ENCODE measurements at places on chromosomes 6 and 20.
A peak's percentile ranks its signal among the peaks of the same experiment; 100 is the strongest.

DNA sequence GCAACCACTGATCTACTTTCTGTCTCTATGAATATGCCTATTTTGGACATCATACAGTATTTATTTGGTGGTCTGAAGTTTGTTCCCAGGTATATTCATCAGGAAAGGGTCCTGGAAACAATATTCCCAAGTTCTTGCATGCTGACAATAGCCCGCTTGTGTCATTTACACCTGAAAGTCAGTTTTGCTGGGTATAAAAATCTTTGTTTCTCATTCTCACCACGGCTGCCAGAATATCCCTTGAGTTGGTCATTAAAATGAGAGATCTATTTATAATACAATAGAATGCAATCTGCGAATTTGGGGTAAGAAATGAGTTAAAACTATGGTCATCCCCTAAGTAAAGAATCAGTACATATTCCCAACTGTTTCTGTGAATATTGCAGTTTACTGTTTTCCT is 79.0 kb downstream of the MAN1A1 start:
- no peak for DNase-seq

DNA sequence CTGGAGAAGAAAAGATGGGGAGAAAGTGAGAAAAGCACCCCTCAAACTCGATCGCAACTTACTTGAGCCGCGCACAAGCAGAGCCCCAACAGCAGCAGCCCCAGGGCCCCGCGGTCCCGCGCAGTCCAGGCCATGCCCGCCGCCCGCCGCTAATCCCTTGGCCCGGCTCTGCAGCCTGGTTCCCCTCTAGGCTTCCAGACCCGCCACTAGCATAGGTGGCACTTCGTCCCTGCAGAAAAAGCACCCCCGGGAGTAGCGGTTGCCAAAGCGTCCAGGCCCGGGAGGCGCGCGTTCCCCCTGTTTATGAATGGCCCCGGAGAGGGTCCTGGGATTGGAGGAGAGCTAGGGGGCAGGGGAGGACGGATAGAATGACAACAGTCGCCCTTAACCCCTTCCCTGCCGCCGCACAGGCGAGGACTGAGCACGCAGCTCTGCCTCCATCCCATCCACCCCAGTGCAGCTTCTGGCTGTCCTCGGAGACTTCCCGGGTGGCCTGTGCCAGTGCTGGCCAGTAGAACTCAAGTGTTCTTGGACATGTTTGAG is 19.9 kb downstream of the COL9A1 start:
- DNase-seq = no peak

GRCh38 chr20:15700147-15700765 is 873.0 kb downstream of the KIF16B start:
- no peak for DNase-seq

DNA sequence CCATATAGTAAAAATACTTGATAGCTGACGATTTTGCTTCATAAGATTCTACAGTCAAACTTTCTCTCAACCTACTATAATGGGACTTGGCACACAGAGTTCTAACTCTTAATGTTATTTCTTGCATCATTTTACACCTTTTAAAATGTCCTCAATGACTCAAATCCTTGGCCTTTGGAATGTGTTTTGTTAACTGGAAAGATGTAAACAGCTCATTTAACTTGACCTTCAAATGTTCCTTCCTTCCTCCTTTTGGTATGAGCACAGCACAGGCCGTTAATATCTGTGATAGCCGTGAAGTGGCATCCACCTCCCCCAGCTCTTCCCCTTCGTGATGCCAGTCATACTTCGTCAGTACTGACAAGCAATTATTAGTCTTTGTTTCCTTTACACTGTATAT is 972.0 kb upstream of the CITED2 start:
- DNase-seq = no peak

GRCh38 chr6:17012421-17013225 is 89.2 kb upstream of the STMND1 start:
- DNase-seq = no peak

- no peak for DNase-seq
These were observed 3.7 kb downstream of the FBXO5 start for GRCh38 chr6:152979116-152979515.

DNA sequence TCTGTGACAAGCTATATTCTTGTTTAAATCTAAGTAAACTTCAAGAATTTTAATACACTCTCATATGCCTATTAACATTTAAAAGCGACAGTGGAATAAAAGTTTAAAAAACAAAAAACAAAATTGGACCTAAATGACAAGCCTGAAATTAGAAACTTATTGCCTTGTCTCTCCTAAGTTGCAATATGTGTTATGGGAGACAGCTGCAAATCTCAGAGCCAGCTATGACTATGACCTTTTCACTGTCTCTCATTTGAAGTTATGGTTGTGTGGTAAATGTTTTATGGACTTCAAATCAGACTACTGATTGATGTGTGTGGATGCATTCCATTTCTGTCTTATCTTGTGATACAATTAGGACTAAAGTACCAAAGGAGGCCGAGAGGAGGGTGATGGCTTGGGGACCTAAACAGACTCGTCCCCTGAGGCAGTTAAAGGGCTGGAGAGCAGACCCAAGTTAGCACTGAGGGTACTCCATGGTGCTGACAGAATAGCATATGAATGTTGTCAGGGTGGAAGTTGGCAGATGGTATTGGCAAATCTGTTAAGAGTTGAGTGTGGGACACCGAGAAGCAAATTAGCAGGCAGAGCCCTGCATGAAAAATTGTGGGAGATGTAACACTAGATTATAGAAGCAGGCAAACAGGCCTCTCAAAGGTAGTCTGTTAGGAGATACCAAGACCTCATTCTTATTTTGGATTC is 930.1 kb upstream of the MAN1A1 start:
- no peak for DNase-seq

GRCh38 chr6:166862287-166862977 is 93.9 kb downstream of the RNASET2 start:
- peak; percentile 70 for DNase-seq

GRCh38 chr20:12110711-12111110 is 193.0 kb downstream of the BTBD3 start:
- DNase-seq = no peak

GRCh38 chr6:132764370-132764769 is 6.7 kb upstream of the VNN2 start:
- no peak for DNase-seq

DNA sequence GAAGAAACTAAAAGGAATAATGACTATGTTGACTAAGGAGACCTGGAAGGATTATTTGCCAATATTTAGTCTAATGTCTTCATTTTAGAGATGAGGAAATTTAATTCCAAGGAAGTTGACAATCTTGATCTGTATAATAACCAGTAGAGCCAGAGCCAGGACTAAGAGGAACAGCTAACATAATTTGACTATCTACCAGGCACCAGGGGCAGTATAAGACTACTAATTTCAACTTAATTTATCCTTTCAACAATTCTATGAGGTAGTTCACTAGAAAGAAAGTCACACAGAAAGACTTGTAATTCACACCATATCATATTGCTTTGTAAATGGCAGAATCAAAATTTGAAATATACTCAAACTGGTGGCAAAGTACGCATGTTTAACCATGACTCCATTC is 273.0 kb upstream of the STXBP5 start:
- DNase-seq = no peak

GRCh38 chr6:73779943-73780342 is 83.9 kb downstream of the CD109 start:
- DNase-seq = no peak

DNA sequence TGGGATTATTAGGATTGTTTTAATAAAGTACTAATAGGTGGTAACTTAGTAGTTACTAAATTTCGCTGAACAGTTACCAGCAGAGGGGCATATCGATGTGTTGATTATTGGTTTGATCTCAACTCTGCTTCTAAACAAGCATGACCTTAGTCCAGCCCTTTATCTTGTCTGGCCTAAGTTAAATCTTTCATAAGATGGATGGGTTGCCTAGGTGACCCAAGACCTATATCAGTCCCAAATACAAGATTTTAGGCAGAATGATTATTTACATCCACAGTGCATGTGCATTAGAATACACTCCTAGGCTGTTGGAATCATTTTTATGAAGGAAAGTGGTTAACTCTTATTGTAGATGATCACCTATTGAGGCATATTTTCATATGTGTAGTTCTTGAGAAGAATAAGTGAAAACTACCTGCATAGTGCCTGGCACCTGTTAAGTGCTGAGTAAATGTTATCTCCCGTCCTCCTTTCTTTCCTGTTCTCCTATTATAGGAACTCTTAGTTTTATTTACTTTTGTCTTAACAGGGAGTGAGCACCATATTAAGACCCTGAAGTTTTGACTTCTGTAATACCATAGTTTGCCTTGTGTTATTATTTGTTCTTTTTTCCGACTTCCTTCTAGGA is 1.1 kb downstream of the HSF2 start:
- no peak for DNase-seq

DNA sequence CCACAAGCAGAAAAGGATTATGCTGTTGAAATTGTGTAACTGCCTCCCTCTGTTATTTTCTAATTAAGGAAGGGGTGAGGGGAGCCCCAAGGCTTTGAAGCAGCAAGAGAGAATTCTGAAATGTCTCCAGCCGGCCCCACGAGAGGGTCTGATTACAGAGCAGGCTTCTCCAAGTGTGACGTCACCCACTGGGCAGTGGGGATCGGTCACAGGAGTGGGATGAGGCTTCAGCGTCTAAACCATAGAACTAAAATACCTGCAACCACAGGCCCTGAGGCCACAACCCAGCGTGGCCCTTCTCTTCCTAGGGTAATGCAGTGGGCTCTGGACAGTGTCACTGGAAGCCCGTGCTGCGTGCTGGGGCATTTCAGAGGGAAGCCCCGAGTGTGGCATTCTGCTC is 38.6 kb upstream of the APCDD1L start:
- no peak for DNase-seq

DNA sequence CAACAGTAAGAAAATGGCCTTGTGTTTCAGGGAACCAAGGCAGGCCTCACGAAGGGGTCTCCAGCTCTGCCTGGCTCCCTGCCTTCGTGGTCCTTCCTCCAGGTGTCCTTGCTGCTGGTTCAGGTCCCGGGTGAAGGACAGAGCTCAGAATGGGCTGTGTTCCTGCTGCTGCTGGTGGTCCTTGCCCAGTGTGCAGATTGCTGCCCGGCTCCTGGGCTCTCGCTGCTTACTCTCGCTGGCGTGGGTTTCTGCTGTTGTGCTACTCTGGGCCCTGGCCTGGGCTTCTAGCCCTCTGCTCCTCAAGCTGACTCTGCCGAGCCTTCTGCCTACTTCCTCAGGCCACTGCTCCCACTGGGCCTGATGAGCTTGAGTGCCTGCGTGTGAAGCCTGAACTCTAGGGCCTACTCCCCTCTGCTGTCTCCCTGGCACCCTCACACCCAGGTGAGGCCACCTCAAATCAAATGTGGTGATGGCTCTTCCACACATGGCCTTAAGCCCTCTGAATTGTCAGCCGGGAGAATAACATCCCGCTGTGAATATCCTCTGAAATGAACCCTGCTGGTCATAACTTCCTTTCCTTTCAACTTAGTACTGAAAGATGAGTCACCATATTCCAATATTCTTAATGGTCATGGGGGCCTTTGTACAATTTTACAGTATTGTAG is 171.6 kb downstream of the FOXC1 start:
- no peak for DNase-seq

DNA sequence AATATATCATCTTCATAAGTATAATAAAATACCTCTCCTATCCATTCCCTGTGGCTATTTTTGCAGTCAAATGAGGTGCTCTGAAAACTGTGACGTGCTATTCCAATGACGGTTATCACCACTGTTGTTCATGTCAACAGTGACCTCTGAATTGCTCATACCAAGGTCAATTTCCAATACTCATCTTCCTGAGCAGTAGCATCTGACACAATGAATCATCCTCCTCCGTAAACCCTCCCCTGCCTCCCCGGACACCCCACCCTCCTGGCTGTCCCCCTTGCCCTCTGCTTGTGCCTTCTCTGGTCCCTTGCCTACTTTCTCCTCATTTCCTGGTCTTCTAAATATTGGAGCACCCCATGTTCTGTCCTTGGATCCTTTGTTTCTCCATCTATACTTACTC is 77.7 kb upstream of the SLC22A23 start:
- DNase-seq = no peak

DNA sequence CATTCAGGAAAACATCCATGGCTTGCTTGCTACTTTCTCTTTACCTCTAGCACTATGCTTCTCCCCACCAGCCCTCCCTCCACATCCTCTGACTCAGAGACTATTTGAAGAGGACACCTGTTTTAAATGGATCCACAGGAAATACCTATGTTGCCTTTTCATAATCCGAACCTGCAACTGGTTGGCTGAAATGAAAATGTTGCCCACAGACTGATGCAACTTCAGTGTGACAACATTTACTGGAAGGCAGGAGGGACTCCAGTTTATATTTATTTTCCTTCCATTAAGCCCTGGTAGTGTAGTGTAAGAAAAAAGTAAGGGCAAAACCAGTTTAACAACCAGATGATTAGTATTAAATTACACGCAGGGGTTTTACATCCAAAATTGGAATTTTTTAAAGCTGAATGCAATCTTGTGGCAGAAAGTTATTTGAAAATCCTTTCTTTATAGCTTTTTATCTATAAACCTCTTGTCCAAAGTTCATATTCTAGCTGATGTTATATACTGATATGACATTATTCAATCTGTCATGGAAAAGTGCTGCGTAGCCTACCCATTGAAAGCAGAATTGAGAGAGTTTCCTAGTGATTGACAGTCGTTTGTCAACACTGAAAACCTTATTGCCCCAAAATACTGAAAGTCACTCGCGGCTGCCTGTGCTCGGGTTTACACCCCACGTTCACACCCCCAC is 881 bp upstream of the AIG1 start:
- peak; percentile 45 for DNase-seq

GRCh38 chr20:10710991-10711775 is 37.4 kb upstream of the JAG1 start:
- DNase-seq = no peak

DNA sequence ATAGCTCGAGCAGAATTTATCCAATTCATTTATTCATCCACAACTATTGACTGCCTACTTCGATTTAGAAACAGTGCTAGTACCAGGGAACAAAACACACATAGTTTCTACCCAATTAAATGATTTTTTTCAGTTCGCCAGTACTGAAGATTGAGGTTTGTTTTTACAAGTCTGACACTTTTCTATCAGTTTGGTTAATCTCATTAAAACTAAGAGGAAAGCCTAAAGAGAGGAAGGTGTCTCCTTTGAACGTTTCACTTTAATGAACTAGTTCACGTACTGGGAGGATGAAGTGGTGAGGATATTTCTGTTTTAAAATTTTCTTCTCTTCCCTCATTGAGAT is 570 bp upstream of the ANKS1A start:
- DNase-seq = no peak

DNA sequence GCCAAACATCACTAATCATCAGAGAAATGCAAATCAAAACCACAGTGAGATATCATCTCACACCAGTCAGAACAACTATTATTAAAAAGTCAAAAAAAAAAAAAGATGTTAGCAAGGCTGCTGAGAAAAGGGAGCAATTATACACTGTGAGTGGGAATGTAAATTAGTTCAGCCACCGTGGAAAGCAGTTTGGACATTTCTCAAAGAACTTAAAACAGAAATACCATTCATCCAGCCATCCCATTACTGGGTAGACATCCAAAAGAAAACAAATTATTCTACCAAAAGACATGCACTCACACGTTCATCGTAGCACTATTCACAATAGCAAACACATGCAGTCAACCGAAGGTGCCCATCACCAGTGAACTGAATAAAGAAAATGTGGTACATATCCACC is 213.9 kb downstream of the TTLL2 start:
- DNase-seq = no peak

Measured in NCI-H774 (cell line).